Naive thymus-derived CD4-positive, alpha-beta T cell (primary cell): ENCODE measurements at places on chromosomes 12 and 14. TPM values are rescaled to one million over a fixed set of nuclear protein-coding genes. Genes with fewer than 3 reads are reported as not detected.

GRCh38 chr14:34983148-34983760, 462 bp downstream of the SRP54 start:
- H3K4me1 ChIP-seq = peaks cover 22% of the 10 kb centered on the region
- H3K27me3 ChIP-seq = no peaks in the 10 kb centered on the region
- no peak for DNase-seq
- H3K4me3 ChIP-seq = peak overlapping the region; percentile 82

DNA sequence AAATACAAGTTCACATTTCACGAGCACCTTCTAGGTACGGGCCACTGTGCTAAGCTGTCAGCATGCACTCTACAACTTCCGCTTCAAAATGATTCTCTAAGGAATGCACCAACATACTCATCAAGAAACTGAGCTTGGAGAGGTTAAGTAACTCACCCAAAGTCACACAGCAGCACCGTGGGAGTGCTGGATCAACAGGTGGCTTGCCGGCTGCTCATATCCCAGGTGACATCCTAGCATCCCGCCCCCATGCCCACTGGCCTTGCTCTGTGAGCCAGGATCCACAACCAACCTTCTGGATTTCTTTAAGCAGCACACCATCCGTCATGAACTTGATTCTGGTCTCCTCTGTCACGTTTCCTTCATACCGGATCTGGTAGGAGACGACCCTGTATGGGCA, 16.7 kb downstream of the DHX37 start:
- DNase-seq = no peak
- no peaks in the 10 kb centered on the region for H3K4me1 ChIP-seq
- H3K4me3 ChIP-seq = no peak overlapping the region
- H3K36me3 ChIP-seq = peaks cover 8% of the 10 kb centered on the region
- H3K27ac ChIP-seq = no peak overlapping the region

ZNF740 gene
- 3.8 TPM for polyA plus RNA-seq

DNA sequence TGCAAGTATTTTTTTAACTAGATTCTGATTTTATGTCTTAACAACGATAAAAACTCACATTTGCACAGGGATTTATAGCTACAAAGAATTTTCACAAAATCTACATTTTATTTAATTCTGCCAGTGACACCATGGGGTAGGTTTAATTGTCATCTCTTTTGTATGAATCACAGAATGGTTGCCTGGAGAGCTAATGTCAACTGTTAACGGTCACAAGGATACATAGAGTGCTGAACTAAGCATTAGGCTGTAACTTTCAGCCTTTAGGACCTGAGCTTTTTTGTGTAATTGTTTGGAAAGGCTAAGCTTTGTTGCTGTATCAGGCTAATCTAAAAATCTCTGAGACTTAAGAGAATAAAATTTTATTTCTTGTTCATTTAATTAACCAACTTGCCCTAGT, 465.3 kb upstream of the TBX3 start:
- H3K27me3 ChIP-seq = no peaks in the 10 kb centered on the region
- no peak overlapping the region for H3K27ac ChIP-seq
- no peak for DNase-seq

GRCh38 chr12:27631365-27631764, 64.9 kb upstream of the REP15 start:
- no peak overlapping the region for H3K4me3 ChIP-seq
- H3K36me3 ChIP-seq = no peaks in the 10 kb centered on the region
- no peaks in the 10 kb centered on the region for H3K4me1 ChIP-seq
